NT2/D1 (cell line): ENCODE measurements at places on chromosomes 7 and 10.

GRCh38 chr10:49387071-49387470 lies 8.8 kb downstream of the DRGX start:
- no peak for DNase-seq

- no peak for DNase-seq
Observed at GRCh38 chr7:39615350-39615975, 7.9 kb upstream of the RALA start.

- no peak for DNase-seq
Observed at GRCh38 chr7:55160539-55160938, 141.7 kb downstream of the EGFR start.

GRCh38 chr7:80772347-80772993 lies 134.0 kb downstream of the CD36 start:
- DNase-seq, result peak; percentile 33

- no peak for DNase-seq
Observed at GRCh38 chr7:94303695-94304094, 91.0 kb upstream of the COL1A2 start.

DNA sequence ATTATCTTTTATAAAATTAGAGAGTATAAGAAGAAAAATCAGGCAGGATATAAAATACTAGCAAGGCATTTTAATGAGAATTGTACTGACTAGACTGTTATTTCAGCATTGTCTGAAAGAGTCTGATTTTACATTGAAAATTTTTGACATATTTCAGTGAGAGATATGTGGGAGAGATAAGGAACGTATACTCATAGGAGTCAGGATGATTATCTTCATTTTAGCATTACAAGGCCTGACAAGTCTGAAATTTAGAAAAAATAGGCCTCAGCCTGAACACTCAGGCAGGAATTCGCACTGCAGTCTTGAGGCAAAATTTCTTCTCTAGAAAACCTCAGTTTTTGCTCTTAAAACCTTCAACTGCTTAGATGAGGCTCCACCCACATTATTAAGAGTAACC lies 386.0 kb downstream of the HGF start:
- DNase-seq, result no peak

DNA sequence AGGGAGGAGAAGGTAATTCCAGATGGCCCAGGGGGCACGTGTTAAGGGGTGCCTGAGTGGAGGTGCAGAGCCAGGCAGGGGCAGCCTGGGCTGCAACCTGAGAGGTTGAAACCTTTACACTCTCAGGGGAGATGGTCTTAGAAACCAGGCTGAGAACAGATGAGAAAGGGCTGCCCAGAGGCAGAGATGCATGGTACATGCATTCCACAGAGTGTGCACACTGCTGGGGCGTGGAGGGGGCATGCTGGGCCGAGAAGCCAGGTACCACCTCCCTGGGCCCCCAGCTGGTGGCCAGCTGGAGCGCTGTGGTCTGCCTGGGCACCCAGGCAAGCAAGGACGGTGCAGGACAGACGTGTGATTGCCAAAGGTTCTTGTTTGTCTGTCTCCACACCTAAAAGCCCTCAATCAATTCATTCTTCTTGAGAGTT lies 14.1 kb upstream of the CSGALNACT2 start:
- DNase-seq, result no peak

- DNase-seq, result no peak
Observed at GRCh38 chr10:44195112-44196007, 189.5 kb downstream of the CXCL12 start.

- no peak for DNase-seq
Observed at GRCh38 chr10:807163-807957, 117.9 kb upstream of the DIP2C start.

GRCh38 chr10:51028420-51028819 lies 45.9 kb upstream of the PRKG1 start:
- no peak for DNase-seq

DNA sequence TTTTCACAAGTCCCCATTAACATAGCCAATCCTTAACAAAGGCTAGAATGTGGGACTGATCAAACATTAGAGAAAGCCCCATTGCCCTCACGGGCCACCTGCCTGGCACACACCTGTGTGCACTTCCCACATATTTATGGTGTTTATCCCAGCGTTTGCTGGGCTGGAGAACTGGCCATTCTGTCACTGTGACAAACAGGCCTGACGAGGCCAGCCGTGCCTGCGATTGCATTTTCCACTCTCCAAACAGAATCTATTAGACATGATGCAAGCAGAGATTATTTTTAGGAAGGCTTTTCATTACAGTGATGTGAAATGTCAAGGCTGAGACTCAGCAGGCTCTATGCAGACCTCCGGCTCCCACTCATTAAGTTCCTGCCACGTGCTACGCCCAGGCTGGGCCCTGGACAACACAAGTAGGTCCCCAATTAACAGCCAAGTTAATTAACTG lies 20.4 kb downstream of the PTPRN2 start:
- no peak for DNase-seq

DNA sequence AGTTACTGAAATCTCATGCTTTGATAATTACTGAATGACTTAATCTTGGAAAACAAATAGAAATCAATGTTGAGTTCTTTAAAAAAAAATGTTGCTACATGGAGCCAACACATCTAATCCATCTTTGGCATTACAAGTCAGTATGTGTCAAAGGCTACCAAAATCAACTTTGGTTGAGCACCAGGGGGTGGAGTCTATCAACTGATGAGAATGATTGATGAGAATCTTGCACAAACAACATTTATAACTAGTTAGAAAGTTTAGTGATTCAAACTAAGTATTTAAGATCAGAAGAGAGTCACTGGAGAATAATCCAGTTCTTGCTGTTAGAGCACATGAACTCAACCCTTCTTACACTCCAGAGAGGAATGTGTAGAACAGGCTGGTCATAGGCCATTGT lies 70.5 kb upstream of the LRRC17 start:
- no peak for DNase-seq
